ENCODE measurements at places on chromosomes 3 and 15.

DNA sequence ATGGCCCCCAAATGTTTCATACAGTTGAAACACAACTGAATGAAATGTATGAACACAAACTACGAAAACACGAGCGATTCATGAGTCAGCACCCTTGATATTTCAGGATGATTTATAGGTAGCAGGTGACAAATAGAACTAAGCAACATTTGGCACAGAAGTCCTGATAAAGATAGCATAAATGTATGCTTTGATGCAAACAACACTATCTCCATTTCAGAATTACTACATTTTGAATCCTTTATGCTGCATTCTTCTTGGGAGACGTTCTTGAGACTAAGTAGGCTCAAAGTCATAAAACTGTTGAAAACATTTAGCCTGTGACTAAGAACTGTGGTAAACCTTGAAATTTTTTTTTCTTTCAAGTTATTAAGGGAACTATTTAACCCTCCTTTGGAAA lies 200.3 kb upstream of the ICE2 start:
- peak; percentile 71 for DNase-seq

GRCh38 chr15:46260937-46261336 lies 626.1 kb downstream of the SQOR start:
- no peak for DNase-seq

DNA sequence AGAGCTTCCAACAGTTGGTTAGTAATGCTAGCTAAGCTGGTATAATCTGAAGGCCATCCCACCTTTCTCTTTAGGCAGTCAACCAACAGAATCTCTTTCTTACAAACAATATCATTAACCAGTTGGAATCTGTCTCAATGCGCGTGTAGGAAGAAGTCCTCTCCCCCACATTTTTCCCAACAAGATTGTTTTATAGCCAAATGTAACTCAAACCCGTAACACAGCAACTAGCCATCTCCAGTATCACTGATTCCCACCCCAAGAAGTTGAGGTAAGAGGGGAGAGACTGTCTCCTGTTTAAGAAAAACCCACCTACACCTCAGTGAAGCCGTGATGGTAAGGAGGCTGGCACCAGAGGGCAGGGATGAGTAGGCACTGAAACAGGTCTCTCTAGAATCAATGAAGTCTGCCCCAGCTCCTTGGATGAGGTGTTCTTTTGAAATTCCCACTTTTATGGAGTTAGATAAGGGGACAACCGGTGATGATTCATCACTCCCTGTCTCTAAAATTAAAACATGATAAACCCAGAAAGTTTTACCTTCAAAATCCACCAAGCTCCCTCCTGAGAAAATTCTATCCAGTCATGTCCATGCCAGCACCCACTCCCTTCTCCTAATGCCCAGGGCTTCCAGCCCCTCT lies 30.9 kb downstream of the CDC25A start:
- no peak for DNase-seq

DNA sequence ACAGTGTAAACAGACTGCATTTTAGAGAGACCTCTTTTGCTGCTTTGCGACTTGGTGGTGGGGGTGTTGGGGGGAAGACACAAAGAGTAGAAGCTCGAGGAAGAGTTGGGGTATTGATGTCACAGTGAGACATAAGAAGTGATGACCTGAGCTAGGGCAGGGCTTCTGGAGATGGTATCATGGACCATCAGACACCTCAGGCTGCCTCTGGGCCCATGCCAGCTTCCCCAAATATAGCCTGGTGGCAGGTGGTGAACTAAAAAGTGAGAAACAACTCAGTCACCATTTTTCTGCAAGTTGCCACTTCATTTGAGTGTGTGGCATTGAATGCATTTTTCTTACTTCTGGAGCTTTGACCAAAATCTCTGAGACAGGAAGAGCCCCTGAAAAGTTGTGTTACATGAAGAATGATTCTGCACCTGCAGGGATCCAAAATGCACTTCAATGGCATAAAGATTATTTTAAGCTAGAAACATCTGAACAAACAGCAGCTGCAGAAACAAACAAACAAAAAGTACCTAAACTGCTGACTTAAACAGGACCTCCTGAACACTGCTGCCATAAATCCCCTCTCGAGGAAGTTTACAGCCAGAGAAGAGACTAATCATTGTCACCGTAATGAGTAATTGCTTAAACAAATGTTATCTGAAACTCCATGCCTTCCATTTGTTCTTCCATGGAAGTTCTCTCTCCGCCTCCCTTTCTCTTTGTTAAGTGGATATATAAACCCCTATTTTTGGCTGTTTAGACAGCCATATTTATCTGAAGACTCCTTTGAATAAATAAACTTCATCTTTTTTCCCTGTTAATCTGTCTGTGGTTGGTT lies 15.2 kb upstream of the XIRP1 start:
- no peak for DNase-seq

GRCh38 chr15:42148808-42149492 lies 7.5 kb downstream of the PLA2G4F start:
- no peak for DNase-seq

- DNase-seq: peak; percentile 45
Measured at GRCh38 chr15:39598958-39599845, 18.3 kb downstream of the THBS1 start.

- no peak for DNase-seq
Measured at GRCh38 chr3:176807938-176808337, 389.3 kb downstream of the TBL1XR1 start.

GRCh38 chr3:13220991-13221390 lies 147.8 kb upstream of the IQSEC1 start:
- no peak for DNase-seq

GRCh38 chr15:25094519-25094918 lies 139.7 kb downstream of the SNRPN start:
- DNase-seq: no peak

DNA sequence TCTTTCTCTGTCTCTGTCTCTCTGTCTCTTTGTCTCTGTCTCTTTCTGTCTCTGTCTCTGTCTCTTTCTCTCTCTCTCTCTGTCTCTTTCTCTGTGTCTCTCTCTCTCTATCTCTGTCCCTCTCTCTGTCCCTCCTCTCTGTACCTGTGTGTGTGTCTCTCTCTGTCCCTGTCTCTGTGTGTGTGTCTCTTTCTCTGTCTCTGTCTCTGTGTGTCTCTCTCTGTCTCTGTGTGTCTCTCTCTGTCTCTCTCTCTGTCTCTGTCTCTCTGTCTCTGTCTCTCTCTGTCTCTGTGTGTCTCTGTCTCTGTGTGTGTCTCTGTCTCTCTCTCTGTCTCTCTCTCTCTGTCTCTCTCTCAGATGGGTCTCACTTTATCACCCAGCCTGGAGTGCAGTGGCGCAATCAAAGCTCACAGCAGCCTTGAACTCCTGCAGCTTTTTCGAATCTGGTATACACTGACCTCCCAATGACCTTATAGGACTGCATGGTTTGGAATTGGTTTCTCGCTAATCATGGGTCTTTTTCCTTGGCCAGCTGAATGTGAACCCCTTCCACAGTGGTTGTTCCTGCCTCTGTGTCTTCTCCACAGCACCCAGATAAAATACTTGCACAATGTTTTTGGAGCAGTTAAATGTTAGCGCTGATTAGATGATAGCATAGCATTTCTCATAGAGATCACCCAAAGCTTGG lies 102.6 kb upstream of the KLHL25 start:
- no peak for DNase-seq

- DNase-seq: peak; percentile 88
Measured at GRCh38 chr3:142087676-142088075, 61.7 kb downstream of the TFDP2 start.

GRCh38 chr15:77836121-77836692 lies 203.5 kb upstream of the LINGO1 start:
- DNase-seq: no peak

DNA sequence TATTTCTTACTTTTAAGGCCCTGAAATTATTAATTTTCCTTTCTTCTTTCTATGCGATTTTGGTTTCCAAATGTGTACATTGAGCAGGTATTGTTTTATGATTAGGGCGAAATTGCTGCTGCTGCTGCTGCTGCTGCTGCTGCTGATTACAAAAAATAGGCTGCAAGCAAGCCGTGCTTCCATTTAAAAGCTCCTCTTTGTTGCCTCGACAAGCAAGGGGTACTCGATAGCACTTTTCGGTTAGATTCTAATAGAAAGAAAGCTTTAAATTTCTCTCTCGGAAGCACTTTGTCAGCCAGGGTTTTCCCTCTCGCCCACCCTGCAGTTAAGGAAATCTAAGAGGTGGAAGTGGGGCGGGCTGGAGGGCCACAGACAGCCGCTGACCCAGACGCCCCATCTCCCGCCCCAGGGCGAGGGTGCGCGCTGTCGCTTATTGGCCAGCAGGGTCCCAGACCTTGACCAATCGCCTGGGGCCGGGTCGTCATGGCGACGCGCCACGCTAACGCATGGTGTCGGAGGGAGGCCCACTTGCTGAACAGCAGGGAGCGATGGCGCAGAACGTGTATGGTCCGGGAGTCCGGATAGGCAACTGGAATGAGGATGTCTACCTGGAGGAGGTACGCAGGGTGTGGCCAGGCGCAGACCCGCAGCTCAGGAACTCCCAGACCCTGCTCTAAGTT lies at the start of gene CFAP161:
Gene CFAP161, plus strand, starts transcription at position 489 of the 680 bp plus-strand sequence. Its CDS starts 60 bp downstream, at position 549.
- DNase-seq: peak; percentile 83

DNA sequence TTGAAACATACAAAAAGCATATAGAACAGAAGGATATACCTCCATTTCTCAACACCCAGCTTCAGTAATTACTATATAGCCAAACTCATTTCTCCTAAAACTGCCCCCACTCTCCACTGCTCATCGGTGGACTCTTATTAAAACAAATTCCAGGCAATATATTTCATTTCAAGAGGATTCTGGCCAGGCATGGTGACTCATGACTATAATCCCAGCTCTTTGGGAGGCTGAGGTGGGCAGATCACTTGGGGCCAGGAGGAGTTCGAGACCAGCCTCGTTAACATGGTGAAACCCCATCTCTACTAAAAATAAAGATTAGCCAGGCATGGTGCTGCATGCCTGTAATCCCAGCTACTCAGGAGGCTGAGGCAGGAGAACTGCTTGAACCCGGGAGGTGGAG lies 40.9 kb downstream of the SNX4 start:
- peak; percentile 21 for DNase-seq

- peak; percentile 33 for DNase-seq
Measured at GRCh38 chr3:190224863-190225692, 97.2 kb downstream of the CLDN1 start.

- DNase-seq: no peak
Measured at GRCh38 chr3:10600296-10600714, 94.9 kb upstream of the ATP2B2 start.

GRCh38 chr3:56988458-56989168 lies 71.9 kb upstream of the SPATA12 start:
- peak; percentile 74 for DNase-seq

GRCh38 chr3:151483488-151483887 lies 22.6 kb upstream of the IGSF10 start:
- DNase-seq: no peak

GRCh38 chr3:13135251-13135810 lies 62.1 kb upstream of the IQSEC1 start:
- DNase-seq: no peak

- DNase-seq: no peak
Measured at GRCh38 chr3:162082516-162082915, 585.9 kb downstream of the OTOL1 start.

GRCh38 chr15:52306270-52306669 lies 10.7 kb upstream of the MYO5C start:
- DNase-seq: peak; percentile 66

DNA sequence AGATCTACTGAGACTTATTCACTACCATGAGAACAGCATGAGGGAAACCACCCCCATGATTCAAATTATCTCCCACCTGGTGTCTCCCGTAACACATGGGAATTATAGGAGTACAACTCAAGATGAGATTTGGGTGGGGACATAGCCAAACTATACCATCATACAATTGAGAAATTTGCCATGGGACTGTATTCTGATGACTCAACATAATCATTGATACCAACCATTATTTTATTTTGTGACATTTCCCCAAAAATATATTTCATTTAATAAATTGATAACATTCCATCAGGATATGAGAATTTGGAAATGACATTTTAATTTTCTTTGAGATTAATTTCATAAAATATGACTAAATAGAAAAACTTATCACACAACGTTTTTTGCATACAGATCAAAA lies 96.6 kb upstream of the MDFIC2 start:
- no peak for DNase-seq

DNA sequence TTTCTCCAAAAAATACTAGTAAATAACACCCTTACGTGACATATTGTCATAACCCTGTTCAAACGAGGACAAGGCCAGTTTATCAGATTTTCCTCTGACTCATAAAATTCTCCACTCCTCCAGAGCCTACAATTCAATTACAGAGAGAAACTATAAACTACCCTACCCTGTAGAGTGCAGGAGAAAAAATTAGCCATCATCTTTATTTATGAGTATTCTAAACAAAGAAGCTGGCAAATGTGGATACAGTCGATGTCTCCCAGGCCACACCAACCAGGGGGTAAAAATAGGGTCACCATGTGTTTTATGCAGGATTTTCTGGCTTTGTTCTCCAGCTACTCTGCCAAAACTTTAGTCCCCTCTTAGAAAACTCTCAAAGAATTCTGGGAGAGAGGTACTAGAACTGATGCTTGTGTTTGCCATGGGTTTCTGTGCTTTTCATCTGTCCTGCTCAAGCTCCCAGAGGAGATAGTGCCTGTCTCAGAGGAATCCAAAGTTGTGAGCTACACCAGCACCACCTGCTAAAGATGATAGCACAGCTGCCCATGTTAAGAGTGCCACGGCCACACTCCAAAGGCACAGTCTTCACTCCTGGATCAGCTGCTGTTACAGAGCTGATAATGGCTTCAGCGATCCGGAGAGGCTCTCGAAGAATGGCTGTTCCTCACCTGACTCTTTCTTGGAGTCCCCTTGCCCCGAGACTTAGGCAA lies 150.2 kb downstream of the IMPG2 start:
- DNase-seq: no peak

DNA sequence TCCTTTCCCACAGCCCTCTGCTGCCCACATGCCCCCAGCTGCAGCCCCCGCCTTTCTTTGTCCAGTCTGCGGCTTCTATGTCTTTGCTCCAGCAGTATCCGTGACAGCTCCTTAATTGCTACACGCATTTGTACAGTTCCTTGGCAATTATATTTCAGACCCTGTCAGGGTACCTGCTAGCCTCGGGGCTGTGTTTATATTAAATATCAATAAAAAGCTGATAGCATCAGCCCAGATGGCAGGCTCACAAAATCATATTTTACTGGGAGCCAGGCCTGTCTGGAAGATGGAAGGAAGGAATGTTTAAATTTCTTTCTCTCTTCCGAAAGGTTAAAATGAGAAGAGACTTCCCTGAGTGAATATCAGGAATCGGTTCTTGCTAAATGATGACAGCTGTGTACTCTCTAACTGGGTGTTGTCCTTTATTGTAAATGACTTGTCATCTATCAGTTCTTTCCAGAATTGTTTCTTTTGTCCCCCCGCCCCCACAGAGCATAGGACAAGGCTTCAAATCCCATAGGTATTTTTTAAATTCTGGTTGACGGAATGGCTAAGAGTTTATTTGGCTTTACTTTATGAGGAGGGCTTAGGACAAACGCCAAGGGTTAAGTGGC lies 378.1 kb downstream of the LRTM1 start:
- no peak for DNase-seq

- no peak for DNase-seq
Measured at GRCh38 chr3:45689787-45690145, 570 bp downstream of the SACM1L start.

- DNase-seq: no peak
Measured at GRCh38 chr3:15403495-15403894, 23.8 kb downstream of the METTL6 start.

Measured in fibroblast of skin of abdomen (primary cell).